ENCODE measurements at places on chromosomes 3 and 15.

DNA sequence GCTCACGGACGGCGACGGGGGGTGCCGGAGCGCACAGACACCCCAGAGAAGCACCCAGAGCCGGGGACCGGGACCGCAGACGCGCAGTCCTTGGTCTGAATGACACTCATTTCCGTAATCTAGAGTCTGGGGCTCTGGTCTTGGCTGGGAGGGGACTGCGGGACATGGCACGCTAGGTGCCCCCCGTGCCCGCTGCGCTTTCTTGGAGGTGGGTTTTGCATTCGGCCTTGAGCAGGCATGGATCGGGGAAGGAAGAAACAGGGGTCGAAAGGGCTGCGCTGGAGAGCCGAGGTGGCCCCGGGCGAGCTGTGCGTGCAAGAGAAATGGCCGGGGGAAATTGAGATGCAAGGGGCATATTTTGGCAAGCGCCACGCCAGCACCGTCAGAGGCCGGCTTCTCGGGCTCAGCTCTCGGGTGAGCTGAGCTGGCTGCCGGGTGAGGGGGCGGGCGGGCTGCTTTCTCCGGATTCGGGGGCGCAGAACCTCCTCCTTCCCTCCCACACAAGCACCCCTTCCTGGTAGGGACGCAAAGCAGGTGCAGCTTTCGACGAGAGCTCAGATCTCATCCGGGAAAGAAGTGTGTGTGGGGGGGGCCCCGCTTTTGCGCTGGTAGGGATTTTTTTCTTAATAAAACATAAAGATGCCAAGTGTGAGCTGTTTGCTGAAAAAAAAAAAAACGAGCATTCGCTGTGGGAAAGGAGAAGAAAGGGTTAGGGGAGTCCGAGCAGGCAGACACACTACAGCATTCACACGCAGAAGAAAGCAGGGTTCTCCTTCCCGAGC lies 963 bp upstream of the NTRK3 start:
- no peak for DNase-seq

GRCh38 chr3:112467539-112467938 lies 31.7 kb downstream of the BTLA start:
- DNase-seq: no peak

- no peak for DNase-seq
These were observed 762.5 kb downstream of the AGBL1 start for GRCh38 chr15:86842199-86842598.

GRCh38 chr15:68639926-68640600 lies 61.3 kb downstream of the CORO2B start:
- no peak for DNase-seq

Measured in activated CD4-positive, alpha-beta T cell treated with anti-CD3 and anti-CD28 coated beads, Interleukin-2, amount 50 U/mL, for 4 hours (primary cell).